AG09309 (cell line): ENCODE measurements at places on chromosomes 4 and X.

GRCh38 chr4:52091801-52092200, 40.7 kb downstream of the SPATA18 start:
- DNase-seq, result no peak

GRCh38 chr4:67288964-67289363, 256.3 kb downstream of the CENPC start:
- DNase-seq, result no peak

- DNase-seq, result no peak
Observed at GRCh38 chr4:11912886-11913285, 484.2 kb upstream of the HS3ST1 start.

GRCh38 chr4:5869966-5870619, 22.8 kb downstream of the CRMP1 start:
- no peak for DNase-seq

GRCh38 chr4:77398256-77398655, 207.4 kb upstream of the CXCL13 start:
- no peak for DNase-seq

DNA sequence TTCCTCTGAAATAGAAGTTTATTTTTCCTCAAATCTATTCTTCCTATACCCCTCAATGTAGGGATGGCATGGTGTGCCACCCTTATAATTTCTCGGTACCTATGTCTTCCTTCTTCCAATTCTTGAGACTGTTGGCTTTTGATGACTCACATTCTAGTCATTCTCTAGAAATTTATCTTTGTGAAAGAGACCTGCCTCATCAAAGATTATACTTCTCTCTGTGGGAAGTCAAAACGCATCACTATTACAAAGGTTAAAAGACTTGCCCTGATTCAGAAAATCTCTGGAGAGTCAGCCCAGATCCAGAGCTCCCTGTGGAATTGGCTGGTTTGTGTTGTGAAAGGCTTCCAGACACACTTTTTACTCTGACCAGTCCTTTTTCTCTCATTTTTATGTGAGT, 65.9 kb upstream of the FSTL5 start:
- DNase-seq, result no peak

DNA sequence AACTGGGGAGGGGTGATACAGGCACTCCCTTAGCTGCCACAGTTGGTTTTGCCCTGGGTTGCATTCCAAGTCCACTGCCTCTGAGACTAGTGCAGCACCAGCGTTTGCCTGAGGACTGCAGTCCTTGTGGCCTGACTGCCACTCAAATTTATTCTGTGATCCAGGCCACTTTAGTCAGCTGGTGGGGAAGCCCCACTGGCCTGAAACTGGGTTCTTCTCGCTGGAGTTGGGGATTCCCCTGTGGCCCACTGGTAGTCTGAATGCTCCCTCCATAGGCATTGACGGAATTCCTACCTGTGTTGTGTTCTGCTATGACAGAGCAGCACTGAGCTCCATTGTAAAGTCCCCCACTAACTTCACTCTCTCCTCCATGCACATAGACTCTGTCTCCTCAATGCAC, 63.8 kb downstream of the PTPN13 start:
- no peak for DNase-seq

- DNase-seq, result peak; percentile 63
Observed at GRCh38 chr4:107996949-107997788, 7.5 kb downstream of the HADH start.
